T-helper 2 cell treated with Interferon-gamma antibody and Interleukin-4, amounts not matched to agents 100 ng/mL and 5 ng/mL, for 36 hours (primary cell): ENCODE measurements at places on chromosomes 13 and 19. TPM values are rescaled to one million over a fixed set of nuclear protein-coding genes. Genes with fewer than 3 reads are reported as not detected.

Gene MBD3L2
- total RNA-seq: not detected in 2 replicates

Gene ZNF606
- total RNA-seq: 10.0 and 11.5 TPM in 2 replicates

Gene SYNGR4
- total RNA-seq: not detected in 2 replicates

Gene PGLYRP1
- not detected in 2 replicates for total RNA-seq

Gene SMAD9
- not detected in 2 replicates for total RNA-seq

Gene UQCRFS1
- 31.6 and 32.1 TPM in 2 replicates for total RNA-seq

Gene EFNB2
- total RNA-seq: 0.07 and 0.11 TPM in 2 replicates

Gene ICAM5
- 0.70 and 0.82 TPM in 2 replicates for total RNA-seq

Gene ZNF296
- 4.1 and 5.0 TPM in 2 replicates for total RNA-seq
